ENCODE measurements at places on chromosomes 1 and 21.

DNA sequence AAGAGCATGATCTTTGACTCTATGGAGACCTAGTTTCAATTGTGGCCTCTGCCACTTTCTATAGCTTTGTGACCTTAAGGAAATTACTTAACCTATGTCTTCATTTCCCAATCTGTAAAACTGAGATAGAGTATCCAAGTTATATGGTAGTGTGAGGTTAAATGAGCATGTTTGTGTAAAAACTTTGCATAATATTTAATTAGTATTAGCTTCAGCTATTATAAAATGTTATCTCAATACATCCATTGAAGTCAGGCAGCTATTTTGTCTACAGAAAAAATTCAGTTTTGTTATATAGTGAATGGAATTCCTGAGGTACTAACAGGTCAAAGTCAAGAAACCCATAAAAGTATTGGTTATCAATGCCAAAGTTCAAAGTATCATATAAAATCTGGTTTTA, 53.6 kb downstream of the GPATCH2 start:
- no peak for DNase-seq

DNA sequence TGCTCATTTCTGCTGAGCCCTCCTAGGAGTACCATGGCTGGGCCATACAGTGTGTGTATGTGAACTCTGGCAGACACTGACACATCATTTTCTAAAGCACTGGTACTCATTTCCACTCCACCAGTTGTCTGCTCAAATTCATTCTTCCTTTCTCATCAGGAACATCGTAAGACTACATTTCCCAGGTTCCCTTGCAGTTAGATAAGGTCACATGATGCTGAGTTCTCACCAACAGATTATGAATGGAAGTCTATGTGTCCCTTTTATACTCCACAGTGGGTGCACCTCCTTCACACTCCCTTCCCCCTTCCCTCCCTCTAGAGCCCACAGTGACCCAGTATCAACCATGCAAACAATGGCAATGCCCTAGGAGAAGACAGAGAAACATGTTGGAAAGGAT, 38.3 kb upstream of the PAX7 start:
- DNase-seq, result no peak

- DNase-seq, result no peak
Observed at GRCh38 chr1:226349081-226349480, 40.1 kb upstream of the LIN9 start.

DNA sequence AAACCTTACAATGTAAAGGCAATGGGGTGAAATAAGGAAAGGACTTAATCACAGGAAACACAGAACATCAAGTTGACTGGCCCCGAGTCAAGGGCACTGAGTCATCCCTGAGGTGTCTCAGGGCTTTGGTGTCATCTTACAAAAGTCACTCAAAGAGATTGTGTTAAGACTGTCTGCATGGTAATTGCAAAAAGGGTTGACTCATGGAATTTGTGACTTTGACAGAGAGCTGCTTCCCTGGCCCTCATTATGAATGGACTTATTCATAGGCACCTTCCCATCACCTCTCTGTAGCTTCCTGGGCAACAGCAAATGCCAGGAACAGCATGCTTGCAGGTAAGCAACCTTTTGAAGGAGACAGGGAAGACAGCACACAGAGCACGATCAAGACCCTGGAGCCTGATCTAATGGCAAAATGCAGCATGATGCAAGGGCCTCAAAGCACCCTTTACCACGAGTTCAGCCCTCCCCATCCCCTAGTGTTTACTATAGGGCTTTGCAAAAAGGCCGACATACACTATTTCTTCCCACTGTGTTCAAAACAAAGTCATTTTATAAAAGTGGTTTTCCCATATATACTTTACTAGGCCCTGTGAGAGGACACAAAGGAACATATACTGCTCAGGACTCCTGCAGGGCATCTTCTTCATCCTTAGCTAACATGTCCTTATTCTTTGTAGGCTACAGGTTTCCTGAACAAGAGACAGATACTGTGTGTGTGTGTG, 17.1 kb downstream of the ZP4 start:
- DNase-seq, result peak; percentile 15

GRCh38 chr21:28910280-28910887, 82.3 kb downstream of the LTN1 start:
- DNase-seq, result no peak

DNA sequence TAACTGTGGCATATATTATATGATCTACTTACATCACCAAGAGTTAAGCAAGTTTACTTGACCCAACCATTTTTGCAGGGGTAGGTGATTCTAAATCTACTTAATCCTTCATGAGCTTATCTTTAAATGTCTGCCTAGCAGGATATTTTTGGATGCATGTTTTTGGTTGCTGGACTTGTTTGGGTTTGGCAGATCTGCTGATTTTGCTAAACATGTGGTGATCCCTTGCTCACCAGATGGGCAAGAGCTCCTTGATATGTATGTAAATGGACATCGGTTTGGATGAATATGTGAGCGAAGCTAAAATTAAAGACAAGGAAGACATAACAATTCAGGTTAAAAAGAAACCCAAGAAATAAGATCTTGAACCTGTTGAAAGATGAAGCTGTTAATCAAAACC, 36.7 kb downstream of the FMN2 start:
- no peak for DNase-seq

- no peak for DNase-seq
Observed at GRCh38 chr1:66599899-66600737, 66.2 kb downstream of the SGIP1 start.

DNA sequence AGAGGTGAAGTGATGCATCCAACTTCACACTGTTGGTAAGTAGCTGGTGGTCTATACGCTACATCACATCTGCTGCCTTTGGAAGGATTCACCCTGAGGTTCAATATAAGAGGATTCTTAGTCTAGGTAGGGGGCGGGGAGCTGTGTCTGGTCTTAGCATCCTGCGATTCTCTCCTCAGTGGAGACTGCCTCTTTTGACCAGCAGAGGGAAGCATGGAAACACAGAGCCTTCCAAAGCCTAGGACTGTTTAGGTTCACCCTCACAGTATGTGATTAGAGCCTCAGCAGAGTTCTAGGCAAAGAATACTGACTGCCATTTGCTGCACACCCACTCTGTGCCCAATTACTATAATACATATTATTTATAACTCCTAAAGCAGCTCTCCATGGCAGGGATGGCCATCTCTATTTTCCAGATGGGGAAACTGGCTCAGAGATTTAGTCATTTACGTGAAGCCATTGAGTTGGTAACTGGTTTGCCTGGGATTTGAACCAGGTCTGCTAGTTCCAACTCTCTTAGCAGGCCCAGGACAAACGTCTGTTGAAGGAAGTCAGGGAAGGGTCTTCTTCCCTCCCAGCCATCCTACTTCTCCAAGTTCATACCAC, 28.9 kb upstream of the EFCAB14 start:
- DNase-seq, result peak; percentile 84

DNA sequence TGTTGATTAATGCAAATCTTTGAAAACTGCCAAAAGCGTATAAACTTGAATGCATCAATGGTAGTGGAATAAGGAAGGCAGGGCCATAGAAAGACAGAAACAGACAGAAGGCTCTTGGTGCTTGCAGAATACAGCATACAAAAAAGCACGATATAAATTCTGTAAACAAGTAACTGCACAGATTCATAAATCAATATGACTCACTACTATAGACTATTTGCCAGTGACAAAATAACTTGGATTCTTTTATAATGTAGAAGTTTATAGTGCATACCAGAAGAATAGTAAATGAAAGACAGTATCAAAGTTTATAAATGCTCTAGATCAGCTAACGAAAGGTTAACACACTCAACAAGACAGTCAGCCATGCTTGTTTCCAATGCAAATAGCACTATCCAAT, 349.6 kb downstream of the PTBP2 start:
- DNase-seq, result no peak

- DNase-seq, result no peak
Observed at GRCh38 chr1:225470211-225471108, 42.6 kb upstream of the LBR start.

DNA sequence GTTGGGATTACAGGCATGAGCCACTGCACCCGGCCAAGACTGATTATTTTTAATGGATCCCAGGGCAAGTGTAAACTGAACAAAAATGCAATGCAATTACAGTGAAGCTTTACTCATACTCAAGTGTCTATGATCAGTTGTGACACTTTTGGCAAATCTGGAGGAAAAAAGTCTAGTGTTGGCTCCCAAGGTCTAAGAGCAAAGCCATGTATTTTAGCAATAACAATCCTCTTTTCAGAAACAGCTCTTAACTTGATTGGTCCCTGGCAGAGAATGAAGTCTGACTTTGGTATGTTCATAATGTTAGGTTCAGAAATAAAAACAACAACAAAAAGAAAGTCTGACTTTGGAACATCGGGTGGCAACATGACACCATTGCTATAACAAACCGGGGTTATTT, 40.2 kb upstream of the C1orf53 start:
- DNase-seq, result no peak

- no peak for DNase-seq
Observed at GRCh38 chr21:44686843-44687561, 5.0 kb upstream of the KRTAP12-1 start.

GRCh38 chr21:40719615-40720014, 127.3 kb downstream of the DSCAM start:
- DNase-seq, result no peak

- DNase-seq, result no peak
Observed at GRCh38 chr1:86733340-86733739, 29.0 kb downstream of the SH3GLB1 start.

DNA sequence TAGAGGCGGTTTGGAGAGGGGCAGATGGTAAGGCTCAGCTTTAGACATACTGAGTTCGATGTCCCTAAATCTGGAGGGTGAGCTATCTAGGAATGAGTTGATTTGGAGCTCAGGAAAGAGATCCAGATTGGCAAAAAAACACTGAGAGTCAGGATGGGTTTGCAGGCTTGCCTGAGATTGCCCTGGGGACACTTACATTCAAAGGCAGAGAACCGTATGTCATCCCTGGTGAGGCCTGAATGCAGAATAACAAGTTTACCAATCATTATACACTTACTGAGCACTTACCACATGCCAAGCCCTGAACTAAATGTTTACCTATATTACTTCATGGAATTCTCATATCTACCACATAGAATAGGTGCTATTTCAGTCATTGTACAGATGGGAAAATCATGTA, 27.5 kb downstream of the TFAP2E start:
- DNase-seq, result no peak

DNA sequence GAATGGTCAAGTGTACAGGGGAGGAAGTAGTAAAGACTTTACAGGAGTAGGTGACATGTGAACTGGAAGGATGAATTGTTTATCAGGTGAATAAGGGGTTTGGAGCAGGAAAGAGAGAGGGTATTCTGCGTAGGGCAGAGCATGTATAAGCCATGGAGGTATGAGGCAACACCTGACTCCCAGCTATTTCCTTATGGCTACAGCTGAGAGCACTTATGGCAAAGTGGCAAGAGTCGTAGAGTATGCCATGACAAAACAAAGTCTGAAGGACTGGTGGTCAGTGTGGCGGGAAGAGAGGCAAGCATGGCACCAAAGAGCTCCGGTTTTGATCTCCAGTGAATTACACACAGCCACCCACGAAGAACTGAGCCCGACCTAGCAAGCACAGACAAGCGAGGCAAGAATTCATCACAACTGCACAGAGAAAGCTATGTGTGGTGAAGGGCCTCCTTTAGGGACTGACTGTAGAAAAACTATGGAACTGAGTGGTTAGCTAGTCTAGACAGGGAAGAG, 9.0 kb upstream of the ELOVL1 start:
- DNase-seq, result no peak

DNA sequence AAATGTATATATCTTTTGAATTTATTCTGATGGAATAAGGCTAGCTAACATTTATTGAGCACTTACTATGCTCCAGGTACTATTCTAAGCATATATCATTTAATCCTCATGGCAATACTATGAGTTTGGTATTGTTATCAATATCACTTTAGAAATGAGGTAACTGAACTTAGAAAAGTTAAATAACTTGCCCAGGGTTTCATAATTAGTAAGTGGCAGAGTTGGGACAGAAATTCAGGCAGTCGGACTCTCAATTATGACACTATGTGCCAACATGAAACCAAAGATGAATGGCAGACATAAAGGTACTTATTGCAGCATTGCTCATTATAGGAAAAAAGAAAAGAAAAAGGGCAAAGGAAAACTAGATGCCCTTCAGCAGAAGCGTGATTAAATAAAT, 48.2 kb downstream of the RAB3GAP2 start:
- no peak for DNase-seq

- no peak for DNase-seq
Observed at GRCh38 chr1:176791906-176792305, 328.9 kb downstream of the PAPPA2 start.

DNA sequence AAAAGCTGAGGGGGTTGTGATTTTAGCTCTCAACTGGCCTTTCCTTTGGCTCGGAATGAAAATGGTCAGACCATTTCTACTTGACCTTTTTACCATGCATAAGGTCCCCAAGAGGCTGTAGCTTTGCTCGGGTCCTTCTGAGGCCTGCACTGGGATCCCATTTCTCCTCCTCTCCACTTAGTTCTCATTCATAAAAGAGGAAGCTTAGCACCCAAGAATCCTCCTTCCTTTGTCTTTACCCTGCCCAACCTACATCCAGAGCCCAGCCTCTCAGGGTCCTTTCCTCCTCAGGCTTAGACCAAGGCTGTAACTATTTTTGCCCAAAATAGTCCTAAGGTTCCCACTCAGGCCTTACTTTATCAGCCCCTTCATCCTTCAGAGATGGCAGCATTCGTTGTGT, 6.0 kb upstream of the SLC27A3 start:
- no peak for DNase-seq

DNA sequence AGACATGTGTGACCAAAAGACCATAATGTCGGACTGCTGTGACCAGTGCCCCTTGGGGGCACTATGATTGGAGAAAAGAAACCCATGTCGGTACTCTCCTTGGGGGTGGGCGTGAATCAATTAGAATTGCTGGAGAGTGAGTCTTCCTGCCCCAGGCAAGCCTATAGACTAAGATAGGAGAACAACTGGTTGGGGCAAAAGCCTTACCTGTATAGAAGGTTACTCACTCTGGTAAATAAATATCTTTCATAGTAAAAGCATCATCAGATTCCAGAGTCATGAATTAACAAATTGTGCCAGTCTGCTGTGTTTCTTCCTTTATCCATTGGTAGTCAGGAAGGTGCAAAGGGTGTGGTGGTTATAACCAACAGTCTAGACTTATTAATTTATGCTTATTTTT, 2.9 kb upstream of the PTGFRN start:
- no peak for DNase-seq

GRCh38 chr1:114986286-114986685, 43.3 kb upstream of the TSHB start:
- DNase-seq, result no peak

DNA sequence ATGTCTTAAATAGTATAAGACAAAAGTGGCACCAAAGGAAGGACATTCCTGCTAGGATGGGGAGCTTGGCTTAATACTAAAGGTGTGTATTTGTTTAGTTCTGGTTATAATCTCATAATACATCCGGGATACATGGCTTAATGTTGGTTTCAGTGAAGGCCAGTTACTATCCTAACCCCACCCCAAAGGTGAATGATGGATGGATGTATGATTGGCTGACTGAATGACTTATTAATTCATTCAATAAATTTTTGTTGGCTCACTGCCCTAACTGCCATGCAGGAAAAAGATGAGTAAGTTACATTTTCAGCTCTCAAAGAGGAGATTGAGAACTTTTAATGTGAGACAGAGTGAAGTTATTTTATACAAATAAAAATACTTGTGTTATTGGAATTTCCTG, 52.2 kb downstream of the PHACTR4 start:
- no peak for DNase-seq
